Astrocyte of the spinal cord (primary cell): ENCODE measurements at places on chromosomes 13 and 19.

GRCh38 chr19:54173951-54174834, 1.2 kb upstream of the TMC4 start:
- DNase-seq: no peak

- DNase-seq: peak; percentile 50
These were observed 10.8 kb upstream of the PDCD5 start for GRCh38 chr19:32570081-32570785.

DNA sequence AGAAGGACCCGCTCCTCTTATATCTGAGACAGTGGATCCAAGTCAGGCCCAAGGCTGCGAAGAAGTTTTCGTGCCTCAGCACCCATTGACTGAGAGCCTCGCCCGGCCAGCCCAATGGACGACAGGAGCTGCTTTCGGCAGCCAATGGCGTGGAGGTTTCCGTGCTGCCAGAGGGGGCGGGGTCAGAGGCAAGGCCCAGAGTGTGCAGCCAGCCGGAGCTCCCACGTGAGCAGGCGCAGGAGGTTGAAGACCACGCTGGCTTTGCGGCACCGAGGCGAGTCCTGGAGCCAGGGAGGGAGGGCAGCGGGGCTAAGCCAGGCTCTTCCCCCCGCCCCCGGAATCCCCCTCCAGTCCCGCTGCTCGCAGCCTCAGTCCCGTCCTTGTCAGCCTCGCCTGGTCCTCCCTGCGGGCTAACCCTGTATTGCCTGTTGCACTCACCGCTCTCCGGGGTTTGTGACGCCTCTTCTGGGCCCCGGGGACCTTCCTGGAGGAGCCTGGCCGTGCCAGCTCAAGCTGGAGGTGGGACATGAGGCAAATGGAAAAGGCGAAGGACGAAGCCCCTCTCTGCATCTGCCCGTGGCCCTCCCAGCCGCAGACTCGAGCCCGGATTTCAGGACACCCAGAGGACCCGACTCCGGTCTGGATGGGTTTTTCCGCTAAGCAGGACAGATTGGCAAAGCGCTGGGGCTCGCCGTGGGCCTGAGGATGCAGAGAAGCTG, 1.5 kb downstream of the IFNL4 start:
- no peak for DNase-seq

DNA sequence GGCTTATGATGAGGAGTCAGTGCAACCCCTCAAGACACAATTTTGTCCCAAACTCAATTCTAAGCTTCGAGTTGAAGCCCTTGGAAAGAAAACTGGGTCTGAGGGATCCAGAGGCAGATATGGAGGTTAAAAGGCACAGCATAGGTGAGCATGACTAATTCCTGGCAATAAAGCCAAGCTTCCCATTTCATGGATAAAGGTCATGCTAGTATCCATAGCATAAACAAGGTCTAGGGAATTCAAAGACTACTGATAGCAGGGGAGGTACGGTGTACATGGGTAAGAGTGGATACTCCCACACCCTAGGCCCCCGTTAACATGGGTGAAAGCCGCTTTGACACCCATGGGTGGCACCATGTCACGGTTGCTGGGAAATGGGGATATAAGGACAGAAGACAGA, 24.0 kb downstream of the MED4 start:
- no peak for DNase-seq

- no peak for DNase-seq
These were observed 278.6 kb upstream of the TSHZ3 start for GRCh38 chr19:31627620-31628365.

- no peak for DNase-seq
These were observed 20.5 kb upstream of the VSTM2B start for GRCh38 chr19:29505097-29505824.

DNA sequence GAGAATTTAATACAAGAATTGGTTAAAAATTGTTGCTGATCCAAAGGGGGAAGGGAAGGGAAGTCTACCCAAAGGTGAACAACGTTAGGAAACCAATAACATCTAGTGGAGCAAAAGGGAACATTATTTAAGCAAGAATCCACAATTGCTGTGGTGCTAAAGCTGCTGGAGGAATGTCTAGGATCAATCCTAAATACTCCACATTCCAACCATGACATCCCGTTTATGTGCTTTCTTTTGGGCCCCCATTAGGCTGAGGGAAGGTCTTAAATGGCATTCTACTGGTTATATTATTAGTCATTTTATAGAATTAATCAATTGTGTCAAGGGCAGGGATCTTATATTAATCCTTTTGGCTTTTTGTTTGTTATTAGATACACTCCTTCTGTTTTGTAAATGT, 39.9 kb upstream of the VWA8 start:
- no peak for DNase-seq
